ENCODE measurements at places on chromosomes 1 and 21.

DNA sequence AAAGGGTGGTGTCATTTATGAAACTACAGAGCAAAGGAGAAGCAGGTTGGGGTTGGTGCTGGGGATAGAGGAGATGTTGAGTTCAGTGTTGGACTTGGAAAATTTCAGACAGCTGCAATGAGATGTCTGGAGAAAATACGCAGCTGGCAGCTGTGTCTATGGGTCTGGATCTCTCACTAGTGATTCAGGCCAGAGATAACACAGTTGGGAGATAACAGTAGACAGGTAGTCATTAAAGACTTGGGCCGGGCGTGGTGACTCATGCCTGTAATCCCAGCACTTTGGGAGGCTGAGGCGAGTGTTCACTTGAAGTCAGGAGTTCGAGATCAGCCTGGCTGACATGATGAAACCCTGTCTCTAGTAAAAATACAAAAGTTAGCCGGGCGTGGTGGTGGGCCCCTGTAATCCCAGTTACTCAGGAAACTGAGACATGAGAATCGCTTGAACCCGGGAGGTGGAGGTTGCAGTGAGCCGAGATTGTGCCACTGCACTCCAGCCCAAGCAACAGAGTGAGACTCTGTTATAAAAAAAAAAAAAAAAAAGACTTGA, 2.5 kb upstream of the TFAP2E start:
- no peak for DNase-seq

DNA sequence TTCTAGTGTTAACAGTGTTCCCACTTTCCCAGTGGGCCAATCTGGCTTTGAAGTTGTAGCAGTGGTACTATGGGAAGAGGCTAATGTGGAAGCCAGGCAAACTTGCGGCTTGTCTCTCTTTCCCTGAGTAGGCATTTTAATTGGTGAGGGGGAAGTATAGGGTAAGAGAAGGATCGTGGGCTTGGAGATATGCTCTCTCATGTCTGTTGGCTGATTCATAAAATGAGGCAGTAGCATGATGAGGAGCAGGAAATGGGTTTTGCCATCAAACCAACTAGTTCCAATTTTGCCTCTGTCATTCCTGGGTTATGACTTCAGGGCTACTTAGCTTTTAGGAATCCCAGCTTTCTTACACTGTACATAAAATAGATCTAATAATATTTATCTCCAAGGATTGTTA, 12.1 kb downstream of the C8A start:
- no peak for DNase-seq

DNA sequence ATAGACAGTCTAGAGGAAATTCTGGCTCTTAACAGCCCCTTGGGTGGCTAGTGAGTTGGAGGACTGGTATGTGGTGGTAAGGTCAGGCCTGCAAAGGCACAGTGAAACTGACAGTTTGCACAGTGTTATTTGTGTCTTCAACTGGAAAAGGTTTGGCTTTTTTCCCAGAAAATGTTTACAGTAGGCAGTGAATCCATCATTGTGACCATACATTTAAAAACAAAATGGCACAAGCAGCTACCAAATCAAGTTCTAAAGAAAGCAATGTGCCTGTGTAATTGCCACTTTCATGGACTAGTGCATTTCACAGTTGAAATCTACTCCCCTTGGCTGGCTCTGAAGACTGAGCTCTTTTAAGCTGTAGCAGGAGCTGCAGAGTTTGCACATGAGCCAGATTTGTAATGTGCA, 24.8 kb downstream of the ATPAF1 start:
- DNase-seq: no peak

GRCh38 chr1:37755290-37755689, 9.6 kb downstream of the EPHA10 start:
- no peak for DNase-seq

DNA sequence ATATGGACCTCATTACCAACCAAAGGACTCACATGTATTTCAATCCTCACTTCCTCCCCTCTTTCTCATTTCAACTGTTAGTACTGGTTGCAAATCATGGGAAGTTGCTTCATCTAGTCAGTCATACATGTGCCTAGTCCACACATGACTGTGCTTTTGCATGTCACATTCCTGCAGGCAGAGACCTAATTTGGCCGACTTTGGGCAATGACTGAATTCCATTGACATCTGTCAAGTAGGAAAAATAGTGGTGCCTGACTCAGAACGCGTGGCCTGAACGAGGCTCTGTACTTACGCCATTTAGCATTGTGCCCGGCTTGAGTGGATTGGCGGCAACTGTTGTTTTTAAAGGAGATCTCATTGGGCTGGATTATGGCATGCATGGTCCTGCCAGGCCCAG, 18.0 kb downstream of the PTPRU start:
- no peak for DNase-seq

GRCh38 chr1:158819461-158820443, 11.4 kb upstream of the MNDA start:
- no peak for DNase-seq

DNA sequence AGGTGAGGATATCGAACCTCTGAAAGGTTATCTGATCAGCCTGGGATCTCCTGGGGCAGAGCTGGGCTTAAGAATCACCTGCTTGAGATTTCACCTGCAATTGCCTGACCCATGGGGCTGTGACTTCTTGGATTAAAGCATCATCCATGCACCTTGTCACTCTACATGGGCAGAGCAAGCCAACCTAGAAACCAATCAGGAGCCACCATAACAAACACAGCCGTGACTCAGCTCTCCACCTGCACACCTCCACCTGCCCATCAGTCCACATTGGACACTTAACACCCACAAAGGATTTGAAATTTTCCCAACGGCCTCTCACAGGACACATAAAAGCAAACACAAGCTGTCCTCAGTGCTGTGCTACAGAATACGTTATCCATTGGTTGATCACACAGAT, 35.1 kb upstream of the ETS2 start:
- no peak for DNase-seq

DNA sequence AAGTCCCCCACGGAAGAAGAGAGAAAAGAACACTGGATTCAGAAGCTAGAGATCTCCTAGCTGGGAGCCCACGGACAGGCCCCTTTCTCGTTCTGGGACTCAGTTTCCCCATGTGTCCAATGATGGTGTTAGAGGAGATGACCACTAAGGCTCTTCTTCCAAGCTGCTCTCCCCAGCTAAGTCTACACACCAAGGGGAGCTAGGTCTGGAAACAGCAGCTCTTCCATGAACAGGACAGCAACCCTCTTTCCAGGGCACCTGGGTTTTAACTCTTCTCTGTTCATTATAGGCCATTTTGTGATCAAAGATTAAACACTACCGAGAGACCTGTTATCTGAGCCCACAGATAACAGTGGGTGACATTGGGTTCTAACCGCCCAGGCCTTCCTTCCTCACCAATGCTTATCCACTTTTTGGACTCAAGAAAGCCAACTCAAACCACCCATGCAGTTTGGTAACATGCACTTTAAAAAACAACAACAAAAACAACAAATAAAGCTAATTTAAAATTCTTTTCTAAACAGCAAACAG, 85.9 kb downstream of the MRPL37 start:
- DNase-seq: no peak

GRCh38 chr1:236639686-236640085, 35.4 kb upstream of the HEATR1 start:
- DNase-seq: no peak

GRCh38 chr21:31459457-31459856, 115.4 kb upstream of the TIAM1 start:
- DNase-seq: no peak

DNA sequence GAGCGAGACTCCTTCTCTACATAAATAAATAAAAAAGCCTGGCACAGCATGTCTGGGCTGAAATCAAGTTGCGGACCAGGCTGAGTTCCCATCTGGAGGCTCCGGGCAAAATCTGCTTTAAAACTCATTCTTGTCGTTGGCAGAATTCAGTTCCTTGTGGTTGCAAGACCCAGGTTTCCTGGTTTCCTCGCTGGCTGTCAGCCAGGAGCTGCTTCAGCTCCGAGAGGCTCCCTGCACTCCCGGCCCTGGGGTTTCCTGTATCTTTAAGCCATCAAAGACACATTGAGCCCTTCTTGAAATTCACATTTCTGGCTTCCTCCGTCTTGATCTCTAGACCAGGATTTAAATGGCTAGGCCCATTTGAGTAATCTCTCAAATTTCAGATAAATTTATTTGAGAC, 20.6 kb upstream of the SCCPDH start:
- no peak for DNase-seq

DNA sequence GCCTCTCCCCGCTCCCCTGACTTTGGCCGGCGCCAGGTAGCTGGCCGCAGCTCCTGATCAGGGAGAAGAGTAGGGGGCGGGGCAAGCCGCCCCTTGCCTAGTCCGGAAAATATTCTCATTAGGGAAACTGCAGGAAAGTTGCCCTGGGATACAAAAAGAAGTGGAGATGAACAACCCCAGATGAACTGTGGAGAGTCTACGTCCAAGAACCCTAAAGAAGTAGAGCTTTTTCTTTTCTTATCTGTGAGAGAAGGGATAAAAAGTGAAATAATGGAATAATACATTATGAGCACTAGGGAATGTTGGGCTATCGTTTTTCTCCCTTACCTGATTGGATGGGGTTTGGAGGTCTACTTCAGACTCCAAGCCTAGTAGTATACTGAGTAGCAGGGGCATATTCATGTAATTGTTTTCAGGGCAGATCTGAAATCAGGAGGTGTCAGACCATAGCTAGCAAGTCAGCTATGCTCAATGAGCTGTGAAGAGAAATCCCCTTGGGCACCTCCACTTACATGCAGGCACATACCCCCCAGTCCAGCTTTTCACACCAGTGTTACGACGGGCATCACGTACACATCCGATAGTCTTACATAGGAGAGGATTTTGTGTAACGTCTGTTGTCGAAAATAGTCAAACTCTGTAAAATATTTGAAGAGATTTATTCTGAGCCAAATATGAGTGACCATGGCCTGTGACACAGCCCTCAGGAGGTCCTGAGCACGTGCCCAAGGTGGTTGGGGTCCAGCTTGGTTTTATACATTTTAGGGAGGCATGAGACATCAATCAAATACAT, 1.7 kb upstream of the DUSP10 start:
- DNase-seq: no peak

- no peak for DNase-seq
Observed at GRCh38 chr1:6512245-6512907, 20.9 kb upstream of the PLEKHG5 start.

DNA sequence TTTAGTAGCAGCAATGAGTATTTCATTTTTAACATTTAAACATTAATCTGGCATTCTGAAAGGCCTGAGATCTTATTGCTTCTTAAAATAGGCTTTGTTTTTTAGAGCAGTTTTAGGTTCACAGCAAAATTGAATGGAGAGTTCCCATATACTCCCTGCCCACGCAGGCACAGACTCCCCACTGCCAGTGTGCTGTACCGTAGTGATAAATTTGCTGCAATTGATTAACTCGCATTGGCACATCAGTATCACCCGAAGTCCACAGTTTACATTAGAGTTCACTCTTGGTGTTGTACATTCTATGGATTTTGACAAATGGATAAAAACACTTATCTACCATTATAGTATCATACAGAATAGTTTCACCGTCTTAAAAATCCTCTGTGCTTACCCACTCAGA, 71.8 kb upstream of the ERRFI1 start:
- DNase-seq: no peak

DNA sequence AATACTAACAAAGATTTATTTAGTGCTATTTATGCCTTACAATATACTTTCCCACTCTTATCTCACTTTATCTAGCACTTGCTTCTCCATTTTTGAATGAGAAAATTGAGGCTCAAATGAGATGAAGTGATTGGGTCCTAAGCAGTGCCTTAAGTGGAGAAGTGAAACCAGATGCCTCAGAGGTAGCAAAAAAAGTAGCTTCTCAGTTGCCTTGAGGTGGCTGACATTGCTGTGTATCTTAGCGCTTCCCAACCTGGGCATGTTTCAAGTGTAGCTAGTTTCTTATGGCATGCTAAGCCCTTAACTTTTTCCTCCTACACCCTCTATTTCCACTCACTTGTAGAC, 390.4 kb downstream of the OMA1 start:
- DNase-seq: no peak

DNA sequence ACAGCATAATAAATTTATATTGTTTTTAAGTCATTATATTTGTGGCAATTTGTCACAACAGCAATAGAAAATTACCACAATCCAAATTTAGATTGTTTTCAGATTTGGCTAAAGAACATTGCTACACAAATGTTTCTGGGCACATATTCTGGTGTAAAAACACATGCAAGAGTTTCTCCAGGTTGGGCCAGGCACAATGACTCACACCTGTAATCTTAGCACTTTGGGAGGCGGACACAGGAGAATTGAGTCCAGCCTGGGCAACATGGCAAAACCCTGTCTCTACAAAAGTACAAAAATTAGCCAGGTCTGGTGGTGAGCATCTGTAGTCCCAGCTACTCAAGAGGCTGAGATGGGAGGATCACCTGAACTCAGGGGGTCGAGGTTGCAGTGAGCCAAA, 8.4 kb downstream of the ERO1B start:
- DNase-seq: no peak

GRCh38 chr1:238487931-238488330, 597.2 kb upstream of the ZP4 start:
- DNase-seq: no peak

GRCh38 chr1:232590744-232591082, 39.2 kb downstream of the SIPA1L2 start:
- no peak for DNase-seq

GRCh38 chr1:232137066-232137465, 492.9 kb downstream of the SIPA1L2 start:
- DNase-seq: no peak

- DNase-seq: no peak
Observed at GRCh38 chr1:151371370-151372057, 991 bp downstream of the SELENBP1 start.

Data from progenitor cell of endocrine pancreas (in vitro differentiated cells).